ENCODE measurements at places on chromosomes 4 and X.

DNA sequence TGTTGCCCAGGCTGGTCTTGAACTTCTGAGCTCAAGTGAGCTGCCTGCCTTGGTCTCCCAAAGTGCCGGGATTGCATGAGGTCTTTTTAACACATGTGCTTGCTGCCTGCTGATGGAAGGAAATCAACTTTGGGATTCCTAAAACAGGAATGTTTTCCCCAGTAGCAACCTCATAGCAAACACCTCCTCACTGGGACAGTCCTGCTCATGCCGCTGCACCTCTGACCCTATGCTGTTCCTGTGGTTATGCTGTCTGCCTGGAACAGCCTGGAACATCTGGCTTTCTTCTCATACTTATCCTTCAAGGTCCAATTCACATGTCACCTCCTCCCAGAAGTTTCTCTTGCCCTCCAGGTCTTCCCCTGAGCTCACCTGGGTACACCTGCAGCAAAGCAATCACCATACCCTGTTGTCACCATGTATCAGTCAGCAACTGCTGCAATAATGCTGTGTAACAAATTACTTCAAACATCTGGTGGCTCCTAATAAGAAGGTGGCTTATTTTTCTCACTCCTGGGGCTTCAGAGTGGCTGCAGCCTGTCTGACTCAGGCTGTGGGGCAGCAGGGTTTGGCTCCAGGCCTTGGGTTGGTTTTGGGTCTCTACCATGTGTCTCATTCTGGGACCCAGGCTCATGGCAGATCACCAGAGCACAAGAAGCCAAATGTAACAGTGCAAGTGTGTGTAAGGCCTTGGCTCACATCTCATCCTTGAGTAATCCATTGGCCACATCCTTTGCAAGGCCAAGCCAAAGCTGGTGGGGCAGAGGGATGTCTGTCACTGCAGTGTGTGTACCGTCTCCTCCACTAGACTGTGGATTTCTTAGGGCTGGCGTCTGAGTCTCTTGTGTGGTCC lies 59.4 kb upstream of the SORCS2 start:
- peak; percentile 65 for DNase-seq

DNA sequence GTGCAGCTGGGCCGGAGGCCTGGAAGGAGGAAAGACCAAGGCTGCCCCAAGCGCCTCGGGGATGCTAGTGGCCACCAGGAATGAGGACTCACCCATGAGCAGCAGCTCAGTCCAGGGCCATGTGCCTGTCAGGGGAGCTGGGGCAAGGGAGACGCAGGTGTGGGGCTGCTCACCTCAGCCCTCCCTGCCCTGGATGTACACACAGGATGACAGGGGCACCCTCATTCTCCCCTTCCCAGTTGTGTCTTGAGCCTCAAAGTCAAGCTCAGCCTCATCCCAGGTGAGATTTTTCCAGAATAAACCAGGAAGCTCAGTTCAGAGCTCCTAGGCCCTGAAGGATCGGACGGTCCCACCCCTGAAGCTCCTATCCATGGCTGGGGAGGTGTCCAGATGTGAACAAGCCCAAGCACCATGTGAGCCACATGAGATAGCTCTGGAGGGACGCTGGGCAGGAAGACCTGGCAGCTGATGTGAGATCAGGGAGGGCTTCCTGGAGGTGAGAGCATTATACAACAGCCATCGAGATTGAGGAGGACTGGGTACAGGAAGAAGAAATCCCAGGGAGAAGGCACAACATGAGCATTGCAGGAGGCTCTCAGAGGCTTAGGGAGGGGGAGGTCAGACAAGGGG lies 23.0 kb downstream of the HTRA3 start:
- no peak for DNase-seq

GRCh38 chr4:106258145-106259045 lies 57.6 kb downstream of the TBCK start:
- peak; percentile 25 for DNase-seq

DNA sequence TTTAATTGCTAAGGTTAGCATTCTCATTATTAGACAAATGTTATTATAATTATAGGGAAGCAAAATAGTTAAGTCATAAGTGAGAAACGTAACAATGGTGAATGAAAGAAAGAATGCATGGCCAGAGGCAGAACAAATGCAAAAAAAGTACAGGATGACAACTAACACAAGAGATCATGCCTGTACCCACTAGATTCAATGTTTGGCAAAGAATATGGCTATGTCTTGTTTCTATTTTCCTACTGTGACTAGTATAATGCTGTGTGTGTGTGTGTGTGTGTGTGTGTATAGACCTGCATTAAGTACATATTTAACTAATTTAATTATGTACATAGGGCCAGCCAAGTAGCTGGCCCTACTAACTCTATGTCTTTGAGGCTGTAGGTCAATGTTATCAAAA lies 12.9 kb upstream of the BMP2K start:
- no peak for DNase-seq

- no peak for DNase-seq
Observed at GRCh38 chr4:6258026-6258360, 11.7 kb upstream of the WFS1 start.

GRCh38 chrX:123475068-123475724 lies 257.7 kb downstream of the THOC2 start:
- peak; percentile 6 for DNase-seq

DNA sequence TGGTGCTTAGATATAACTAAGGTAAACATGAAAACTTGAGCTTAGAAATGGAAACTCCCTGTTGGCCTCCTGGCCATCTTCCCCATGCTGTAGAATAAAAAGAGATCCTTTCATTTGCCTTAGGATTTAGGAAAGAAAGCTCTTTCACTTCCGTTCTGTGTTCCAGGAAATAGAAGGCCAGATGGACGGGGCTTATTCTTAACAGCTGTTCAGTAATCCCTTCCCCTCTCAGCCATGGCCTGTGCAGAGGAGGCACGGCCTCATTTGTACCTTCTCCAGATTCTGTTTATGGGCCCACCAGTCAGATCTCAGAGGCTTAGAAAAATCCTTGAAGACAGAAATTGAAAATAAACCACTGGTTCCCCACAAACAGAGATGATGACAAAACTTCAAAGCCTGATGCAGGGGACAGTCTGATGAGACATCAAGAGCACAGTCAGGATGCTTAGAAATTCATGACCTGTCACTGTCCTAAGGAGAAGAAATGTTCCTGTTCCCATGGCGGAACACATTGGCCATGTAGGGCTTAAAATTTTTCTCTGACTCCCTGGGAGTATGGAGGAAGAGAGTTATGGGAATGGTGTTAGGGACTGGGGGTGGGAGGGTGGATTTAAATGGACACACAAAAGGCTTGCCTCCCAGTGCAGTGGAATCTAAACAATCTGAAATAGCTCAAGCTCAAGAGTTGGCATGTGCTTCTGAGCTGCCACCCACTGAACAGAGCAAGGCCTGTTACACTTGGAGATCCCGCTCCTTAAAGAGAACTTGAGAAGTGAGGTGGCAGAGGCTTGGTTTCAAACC lies 188.8 kb downstream of the SOWAHB start:
- DNase-seq = no peak

GRCh38 chrX:47112316-47112954 lies 32.1 kb downstream of the NDUFB11 start:
- DNase-seq = no peak

DNA sequence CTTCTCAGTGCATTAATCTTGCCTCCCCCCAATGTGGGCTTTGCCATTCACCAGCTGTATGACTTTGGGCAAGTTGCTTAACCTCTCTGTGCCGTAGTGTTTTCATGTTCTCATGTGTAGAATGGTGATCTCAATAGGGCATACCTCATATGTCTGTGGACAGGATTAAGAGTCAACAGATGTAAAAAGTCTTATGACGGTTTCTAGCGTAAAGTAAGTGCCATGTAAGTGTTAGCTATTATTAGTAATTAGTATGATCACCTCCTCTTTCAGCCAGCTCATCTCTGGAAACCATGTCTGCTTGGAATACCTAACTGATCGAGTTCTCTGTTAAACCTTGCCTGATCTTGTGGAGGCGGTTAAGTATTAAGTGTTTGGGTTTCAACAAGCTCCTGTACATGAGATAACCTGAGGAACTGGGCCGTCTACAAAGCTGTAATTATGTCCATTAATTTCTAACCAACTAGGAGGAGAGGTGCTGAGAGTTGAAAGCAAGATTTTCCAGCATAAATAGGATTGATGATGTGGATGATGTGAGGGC lies 66.3 kb downstream of the TSC22D3 start:
- no peak for DNase-seq
